Fibroblast of the conjunctiva (primary cell): ENCODE measurements at places on chromosomes 5 and 9.

GRCh38 chr5:169832845-169833244 lies 147.4 kb downstream of the INSYN2B start:
- no peak for DNase-seq

DNA sequence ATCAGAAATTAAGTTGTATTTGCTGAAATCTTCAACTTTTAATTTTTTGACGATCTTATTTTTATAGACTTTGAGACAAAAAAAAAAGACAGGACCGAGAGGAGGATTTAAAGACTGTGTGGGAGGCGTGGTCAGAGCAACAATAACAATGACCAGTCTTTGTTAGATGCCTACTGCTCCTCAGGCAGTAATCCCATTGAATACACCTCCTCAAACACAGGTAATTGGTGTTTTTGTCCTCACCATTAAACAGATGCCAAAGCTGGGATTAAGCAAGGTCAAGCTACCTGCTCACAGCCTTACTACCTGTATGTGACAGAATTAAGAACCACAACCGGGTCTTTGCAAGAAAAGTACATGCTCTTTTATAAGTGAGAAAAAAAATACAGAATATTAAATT lies 233.3 kb upstream of the GRAMD2B start:
- no peak for DNase-seq

- DNase-seq: no peak
Observed at GRCh38 chr5:14063138-14063537, 80.0 kb upstream of the TRIO start.

- no peak for DNase-seq
Observed at GRCh38 chr9:98215271-98215670, 22.8 kb upstream of the CORO2A start.

DNA sequence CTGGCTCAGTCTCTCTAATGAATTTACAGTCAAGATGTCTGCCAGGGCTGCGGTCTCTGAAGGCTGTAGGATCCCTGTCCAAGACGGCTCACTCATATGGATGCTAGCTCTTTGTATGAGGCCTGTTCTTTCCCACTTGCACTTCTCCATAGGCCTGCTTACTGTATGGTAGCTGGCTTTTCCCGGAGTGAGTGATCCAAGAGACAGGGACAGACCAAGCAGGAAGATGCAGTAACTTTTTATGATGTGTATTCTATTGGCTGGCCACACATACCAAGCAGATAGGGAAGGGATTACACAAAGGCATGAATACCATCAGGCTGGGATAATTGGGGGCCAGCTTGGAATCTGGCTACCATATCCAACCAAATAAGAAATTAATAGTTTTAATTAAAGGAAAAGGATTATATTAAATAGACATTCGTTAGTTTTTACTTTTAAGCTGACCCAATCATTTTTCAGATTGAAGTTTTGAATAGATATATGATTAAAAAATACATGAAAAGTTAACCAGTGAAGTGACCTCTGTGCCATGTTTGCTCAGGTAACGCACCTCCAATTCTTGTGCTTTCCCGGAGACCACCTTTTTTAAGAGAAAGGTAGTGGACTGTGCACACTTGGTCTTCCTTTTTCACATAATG lies 20.6 kb downstream of the NSD1 start:
- no peak for DNase-seq
